ENCODE measurements at places on chromosomes 7 and 10. TPM values are rescaled to one million over a fixed set of nuclear protein-coding genes. Genes with fewer than 3 reads are reported as not detected.

GRCh38 chr10:100775386-100775785 lies 30.0 kb downstream of the PAX2 start:
- no peak for DNase-seq

DNA sequence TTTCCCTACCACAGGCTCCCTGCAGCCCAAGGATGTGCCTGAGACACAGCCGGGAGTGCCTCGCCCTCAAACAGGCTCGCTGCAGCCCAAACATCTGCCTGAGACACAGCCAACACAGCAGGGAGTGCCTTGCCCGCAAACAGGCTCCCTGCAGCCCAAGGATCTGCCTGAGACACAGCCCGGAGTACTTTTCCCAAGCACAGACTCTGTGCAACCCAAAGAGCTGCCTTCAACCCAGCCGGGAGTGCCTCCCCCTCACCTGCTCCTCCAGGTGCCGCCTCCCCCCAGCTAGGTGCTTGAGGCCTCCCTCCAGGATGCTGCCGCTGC lies 42.9 kb downstream of the ANTXRL start:
- no peak for DNase-seq

GRCh38 chr7:48144291-48144768 lies 26.9 kb upstream of the ABCA13 start:
- DNase-seq, result no peak

DNA sequence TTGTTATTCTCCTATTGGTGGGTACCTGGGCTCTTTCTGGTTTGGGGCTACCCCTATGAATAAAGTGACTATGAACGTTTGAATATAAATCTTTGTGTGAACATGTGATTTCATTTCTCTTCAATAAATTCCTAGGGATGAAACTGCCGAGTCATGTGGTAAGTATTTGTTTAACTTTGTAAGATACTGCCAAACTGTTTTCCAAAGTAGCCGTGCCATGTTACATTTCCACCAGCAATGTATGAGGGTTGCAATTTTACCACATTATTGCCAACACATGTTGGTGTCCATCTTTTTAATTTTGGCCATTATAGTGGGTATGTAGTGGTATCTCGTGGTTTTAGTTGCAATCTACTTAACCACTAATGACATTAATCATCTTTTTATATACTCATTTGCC lies 94.7 kb downstream of the ZNRF2 start:
- DNase-seq, result no peak

GRCh38 chr10:47156873-47157272 lies 143.1 kb upstream of the GDF10 start:
- no peak for DNase-seq

DNA sequence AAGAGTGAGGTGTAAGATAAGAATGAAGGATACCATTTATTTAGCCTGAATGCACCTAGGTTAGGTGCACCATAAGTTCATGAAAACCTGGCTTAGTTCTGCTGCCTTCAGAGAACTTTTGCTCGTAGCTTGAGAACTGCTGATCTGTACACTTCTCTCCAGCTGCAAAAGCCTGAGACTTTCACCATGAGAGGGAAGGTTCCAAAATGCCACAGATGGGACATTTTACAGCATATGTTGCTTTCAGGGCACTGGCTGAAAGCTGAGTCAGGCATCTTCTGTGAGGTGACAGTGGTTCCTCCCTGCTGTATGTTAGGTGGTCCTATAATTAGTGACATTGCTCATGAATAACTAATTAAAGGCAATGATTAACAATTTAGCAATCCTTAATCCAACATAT lies 298.3 kb downstream of the GALNT17 start:
- DNase-seq, result no peak

C7orf57 gene
- 0.29 TPM for total RNA-seq

All from T-helper 17 cell (primary cell).